Uterus (tissue), 4 donors: ENCODE measurements at places on chromosomes 16 and 17.
A peak's percentile ranks its signal among the peaks of the same experiment; 100 is the strongest.

- DNase-seq, result no peak
Measured at GRCh38 chr17:34504814-34505484, 74.4 kb upstream of the TMEM132E start.

- DNase-seq, result no peak
Measured at GRCh38 chr16:16033208-16033717, 83.8 kb downstream of the ABCC1 start.

DNA sequence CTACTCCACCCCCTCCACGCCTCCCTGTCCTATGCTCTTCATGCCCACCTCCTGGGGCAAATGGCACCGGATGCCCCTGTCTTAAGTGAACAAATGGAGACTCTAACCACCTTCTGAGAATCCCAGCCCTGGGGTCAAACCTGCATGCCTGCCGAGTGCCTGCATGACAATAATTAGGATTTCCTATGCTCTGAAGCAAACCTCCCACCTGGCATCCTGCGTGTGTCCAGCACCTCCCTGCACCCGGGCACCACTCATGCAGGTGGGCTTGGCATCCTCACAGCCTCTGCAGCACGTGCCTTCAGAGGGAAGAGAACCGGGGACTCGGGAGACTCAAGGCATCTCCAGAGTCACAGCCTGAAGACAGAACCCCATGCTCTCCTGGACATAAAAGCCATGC, 11.2 kb upstream of the KIFC3 start:
- DNase-seq, result no peak

DNA sequence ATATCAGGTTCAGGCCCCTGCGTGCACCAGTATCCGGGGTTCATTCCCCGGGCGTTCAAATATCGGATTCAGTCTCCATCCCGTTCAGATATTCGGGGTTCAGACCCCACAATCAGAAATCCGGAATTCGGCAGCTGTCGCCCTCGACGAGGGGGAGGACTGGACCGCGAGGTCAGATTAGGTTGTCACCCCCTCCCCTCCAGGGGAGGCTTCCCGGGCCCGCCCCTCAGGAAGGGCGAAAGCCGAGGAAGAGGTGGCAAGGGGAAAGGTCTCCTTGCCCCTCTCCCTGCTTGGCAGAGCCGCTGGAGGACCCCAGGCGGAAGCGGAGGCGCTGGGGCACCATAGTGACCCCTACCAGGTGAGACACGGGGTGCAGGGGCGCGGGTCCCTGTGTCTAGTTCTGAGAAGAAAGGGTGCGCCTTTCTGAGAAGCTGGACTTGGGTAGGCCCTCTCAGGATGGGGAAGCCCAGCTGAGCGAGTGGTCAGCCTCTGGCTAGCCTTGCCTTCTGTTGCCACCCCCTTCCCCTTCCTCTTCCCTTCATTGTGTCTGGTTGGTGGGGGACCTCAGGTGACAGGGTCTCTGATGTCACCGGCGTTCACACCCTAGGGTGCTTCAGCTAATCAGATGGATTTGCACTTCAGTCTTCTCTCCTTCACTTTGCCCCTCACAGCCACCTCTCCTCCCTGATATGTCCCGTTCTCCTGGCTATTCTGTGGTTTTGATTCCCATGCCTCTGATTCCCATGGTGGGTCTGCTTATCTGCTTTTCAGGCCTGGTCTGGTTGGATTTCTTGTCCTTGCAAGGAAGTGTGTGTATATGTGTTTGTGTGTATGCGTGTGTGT, 844 bp downstream of the TAOK2 start:
- DNase-seq, result peak; percentile 49

- DNase-seq, result no peak
Measured at GRCh38 chr16:76389126-76389525, 111.9 kb downstream of the CNTNAP4 start.

GRCh38 chr16:14564861-14565687, 65.0 kb downstream of the PARN start:
- no peak for DNase-seq

GRCh38 chr17:9934331-9934730, 29.3 kb upstream of the RCVRN start:
- DNase-seq, result no peak

DNA sequence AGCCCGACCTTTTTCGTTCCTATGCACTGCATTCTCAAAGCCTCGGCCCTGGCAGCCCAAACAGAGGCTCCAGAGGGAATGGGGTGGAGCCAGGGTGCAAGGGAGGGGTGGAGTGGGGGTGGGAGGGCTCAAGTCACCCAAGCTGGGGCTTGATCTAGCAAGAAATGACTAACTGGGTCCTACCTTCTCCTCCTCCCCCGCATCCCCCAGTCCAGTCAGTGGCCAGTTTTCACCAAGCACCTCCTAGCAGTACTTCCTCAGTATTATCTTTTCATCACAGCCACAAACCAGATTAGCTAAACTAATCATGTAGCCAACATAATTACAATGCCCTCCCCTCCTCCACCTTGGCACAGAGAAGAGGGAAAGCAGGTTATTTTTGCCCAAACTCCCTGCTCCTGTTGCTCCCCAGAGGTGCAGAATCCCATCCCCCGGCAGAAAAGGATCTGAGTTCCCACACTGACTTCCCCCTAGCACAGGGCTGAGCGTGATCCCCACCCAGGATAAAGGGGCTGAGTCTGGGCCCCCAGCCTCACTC, 2.2 kb downstream of the JUP start:
- peak; percentile 76 for DNase-seq

- no peak for DNase-seq
Measured at GRCh38 chr17:17115620-17116019, 73.4 kb downstream of the MPRIP start.

GRCh38 chr17:4004517-4005295, 40.5 kb upstream of the ATP2A3 start:
- DNase-seq, result peak; percentile 50

- no peak for DNase-seq
Measured at GRCh38 chr16:85400305-85401205, 212.6 kb upstream of the GSE1 start.

- no peak for DNase-seq
Measured at GRCh38 chr16:49928176-49929041, 72.5 kb upstream of the ZNF423 start.

DNA sequence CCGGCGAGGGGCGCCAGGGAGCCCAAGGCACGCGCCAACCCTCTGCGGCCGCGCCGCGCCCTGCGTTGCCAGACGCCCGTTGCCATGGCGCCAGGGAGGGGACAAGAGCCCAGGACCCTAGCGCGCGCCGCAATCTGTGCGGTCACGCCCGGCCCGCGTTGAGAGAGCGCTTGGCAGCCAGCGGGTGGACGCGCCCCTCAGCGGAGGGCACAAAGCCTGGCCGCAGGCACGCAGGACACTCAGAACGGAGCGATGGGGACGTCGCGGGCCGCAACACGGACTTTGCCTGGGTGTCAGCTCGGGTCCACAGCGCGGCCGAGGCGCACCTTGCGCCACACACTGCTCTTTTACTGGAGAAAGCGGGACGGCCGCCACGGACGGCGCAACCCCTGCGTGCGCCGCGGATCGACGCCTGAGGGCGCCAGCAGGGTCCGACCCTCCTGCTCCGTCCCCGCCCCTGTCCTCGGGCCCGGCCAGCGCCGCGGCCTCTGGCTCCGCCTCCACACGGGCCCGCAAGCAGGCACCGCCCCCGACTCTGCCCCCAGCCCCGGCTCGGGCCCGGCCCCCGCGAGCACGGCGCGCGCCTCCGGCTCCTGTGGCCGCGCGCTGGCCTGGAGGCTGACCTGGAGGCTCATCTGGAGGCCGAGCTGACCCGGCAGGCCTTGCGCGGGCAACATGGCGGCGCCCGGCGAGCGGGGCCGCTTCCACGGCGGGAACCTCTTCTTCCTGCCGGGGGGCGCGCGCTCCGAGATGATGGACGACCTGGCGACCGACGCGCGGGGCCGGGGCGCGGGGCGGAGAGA, at the start of gene GFER:
GFER (plus strand) TSS at position 650 of the 803 bp plus-strand sequence; CDS start at position 676, 26 bp downstream.
- peak; percentile 91 for DNase-seq

DNA sequence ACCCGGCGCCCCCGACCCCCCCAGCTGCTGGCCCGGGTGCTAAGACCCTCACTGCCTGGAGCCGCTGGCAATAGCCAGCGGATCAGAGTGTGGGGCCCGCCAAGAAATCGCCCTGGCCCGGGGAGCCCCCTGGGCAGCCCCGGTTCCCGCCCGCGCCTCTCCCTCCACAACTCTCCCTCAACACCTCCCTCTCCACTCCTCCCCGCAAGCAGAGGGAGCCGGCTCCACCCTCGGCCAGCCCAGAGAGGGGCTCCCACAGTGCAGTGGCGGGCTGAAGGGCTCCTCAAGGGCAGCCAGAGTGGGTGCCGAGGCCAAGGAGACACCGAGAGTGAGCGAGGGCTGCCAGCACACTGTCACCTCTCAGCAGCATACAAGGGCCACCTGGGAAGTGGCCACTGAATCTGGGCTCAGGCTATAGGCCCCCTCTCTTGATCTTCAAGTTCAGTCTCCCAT, 385.5 kb downstream of the SEC14L1 start:
- DNase-seq, result no peak

- peak; percentile 82 for DNase-seq
Measured at GRCh38 chr16:1705688-1706385, at the start of gene MAPK8IP3. TSS of gene MAPK8IP3 (plus strand) at chr16:1706195. CDS start at chr16:1706340, 145 bp downstream.

GRCh38 chr17:74645010-74645409, 21.5 kb upstream of the CD300E start:
- no peak for DNase-seq

- DNase-seq, result no peak
Measured at GRCh38 chr17:34434052-34434451, 71.0 kb upstream of the CCL1 start.

- no peak for DNase-seq
Measured at GRCh38 chr16:19875900-19876299, 8.7 kb downstream of the GPRC5B start.

GRCh38 chr17:50626037-50626574, 8.6 kb upstream of the ABCC3 start:
- peak; percentile 83 for DNase-seq

GRCh38 chr16:56192986-56193945, 2.0 kb downstream of the GNAO1 start:
- no peak for DNase-seq

DNA sequence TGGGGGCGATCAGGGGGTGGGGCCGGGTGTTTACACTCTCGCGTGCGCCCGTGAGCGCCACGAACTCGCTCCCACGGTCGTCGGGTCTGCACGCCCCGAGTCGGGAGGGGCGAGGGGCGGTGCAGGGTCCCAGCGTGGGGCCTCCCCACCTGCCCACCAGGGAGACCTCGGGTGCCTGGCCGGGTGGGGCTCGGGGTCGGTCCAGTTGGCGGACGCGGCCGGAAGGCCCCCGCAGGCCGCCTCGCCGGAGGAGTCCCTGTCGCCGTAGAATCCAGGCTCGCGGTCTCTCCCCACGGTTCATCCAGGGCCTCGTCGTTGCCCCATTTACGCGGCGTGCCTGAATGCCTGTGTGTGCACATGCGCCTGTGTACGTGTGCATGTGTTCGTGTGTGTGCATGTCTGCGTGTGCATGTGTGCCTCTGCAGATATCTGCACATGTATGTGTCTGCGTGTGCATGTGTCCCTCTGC, 510 bp upstream of the RAB40B start:
- DNase-seq, result no peak

GRCh38 chr17:51045621-51046020, 75.0 kb downstream of the SPAG9 start:
- DNase-seq, result no peak

GRCh38 chr17:78305801-78306200, 54.1 kb downstream of the SOCS3 start:
- no peak for DNase-seq

GRCh38 chr16:48269011-48269410, 21.7 kb upstream of the ABCC11 start:
- no peak for DNase-seq

DNA sequence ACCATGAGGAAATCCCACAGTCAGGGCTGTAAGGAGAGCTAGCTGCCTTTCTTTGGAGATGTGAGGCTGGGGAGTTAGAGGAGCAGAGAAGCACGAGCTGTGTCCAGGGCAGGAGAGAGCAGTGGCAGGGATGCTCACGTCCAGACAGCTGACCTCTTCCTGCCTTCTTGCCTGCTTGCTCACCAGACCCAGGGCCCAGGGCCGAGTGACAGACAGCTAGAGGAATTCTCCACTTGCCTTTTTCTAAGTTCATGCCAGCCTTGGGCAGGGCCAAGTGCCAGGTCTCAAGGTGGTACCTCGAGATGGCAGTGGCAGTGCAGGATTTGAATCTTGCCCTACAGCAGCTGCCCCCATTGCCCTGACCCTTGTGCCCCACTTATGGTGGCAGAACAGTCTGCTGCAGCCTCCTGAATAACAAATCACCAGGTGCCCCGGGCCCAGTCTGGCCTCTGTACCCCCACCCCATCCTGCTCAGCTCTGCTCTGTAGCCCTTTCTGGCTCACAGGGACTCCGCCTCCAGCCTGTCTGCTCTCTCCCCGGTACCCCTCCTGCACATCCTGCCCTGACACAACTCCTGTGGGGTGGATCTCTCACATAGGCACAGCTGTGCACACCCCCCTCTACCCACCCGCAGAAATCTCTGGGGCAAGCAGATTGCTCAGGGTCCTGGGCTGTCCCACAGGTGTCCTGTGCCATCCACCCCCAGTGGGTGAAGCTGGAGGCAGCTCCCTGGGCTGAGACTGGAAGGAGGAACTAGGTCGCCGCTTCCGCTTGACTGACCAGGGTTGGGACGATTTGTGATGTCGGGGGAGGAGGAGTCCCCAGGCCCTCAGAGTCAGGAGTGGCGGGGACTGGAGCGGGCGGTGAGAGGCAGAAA, 25.9 kb downstream of the GRIN2C start:
- no peak for DNase-seq

DNA sequence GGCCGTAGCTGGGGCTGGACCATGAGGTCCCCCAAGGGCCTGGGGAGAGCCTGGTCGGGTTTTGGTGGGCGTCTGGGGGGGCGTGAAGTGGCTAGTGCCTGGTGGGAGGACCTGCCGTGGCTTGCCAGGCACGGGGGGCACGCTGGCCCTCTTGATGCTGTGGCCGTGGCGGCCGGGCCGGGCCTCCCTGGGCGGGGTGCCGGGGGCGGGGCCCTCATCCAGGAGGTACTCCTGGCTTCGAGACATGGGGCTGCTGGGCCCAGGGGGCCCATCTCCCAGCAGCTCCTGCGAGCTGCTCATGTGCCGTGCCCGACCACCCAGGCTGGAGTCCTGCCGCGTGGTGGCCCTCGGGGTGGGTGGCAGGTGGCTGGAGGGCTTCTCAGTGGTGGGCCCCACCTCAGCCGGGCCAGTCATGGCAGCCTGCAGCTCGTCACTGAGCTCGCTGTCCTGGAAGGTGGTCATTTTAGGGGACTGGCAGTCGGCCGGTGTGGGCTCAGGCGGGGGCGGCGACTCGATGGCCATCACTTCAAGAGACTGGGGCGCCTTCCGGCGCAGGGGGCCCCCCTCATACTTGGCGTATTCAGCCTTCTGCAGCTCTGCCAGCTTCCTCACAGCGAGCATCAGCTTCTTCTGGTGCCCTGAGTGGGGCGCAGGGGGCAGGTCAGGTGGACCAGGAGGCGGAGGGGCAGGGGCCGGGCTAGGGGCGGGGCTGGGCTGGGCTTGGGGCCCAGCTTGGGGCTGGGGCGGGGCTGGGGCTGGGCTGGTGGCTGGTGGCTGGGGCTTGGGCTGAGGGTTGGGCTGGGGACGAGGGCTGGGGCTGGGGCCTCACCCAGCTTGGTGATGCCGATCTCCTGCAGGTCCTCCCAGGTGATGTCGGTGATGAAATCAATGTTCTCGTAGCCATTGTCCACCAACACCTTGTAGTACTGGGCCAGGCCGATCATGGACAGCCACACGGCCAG, 15.2 kb downstream of the CASKIN1 start:
- DNase-seq, result no peak

GRCh38 chr16:29877266-29877961, 14.4 kb upstream of the CDIPT start:
- no peak for DNase-seq

GRCh38 chr16:50021544-50021943, 3.5 kb upstream of the CNEP1R1 start:
- no peak for DNase-seq
